Regular cardiac myocyte (primary cell): ENCODE measurements at places on chromosomes 2 and 18. TPM values are rescaled to one million over a fixed set of nuclear protein-coding genes. Genes with fewer than 3 reads are reported as not detected.

CHRNG gene
- total RNA-seq: not detected in 2 replicates

CCDC74B gene
- total RNA-seq: 1.5 and 2.3 TPM in 2 replicates

GLI2 gene
- 2.0 and 9.8 TPM in 2 replicates for total RNA-seq

PXDN gene
- 204 TPM in 2 replicates for total RNA-seq

CD8B2 gene
- not detected in 2 replicates for total RNA-seq

MOB4 gene
- total RNA-seq: 36.1 and 45.1 TPM in 2 replicates

HSPE1 gene
- total RNA-seq: 132 and 357 TPM in 2 replicates

MC4R gene
- total RNA-seq: under 0.01 TPM in 1 of 2 replicates, not detected in the other

CERKL gene
- total RNA-seq: under 0.01 TPM in 2 replicates

GPR148 gene
- total RNA-seq: not detected in 2 replicates

HOXD4 gene
- 0.56 TPM in 1 of 2 replicates, not detected in the other for total RNA-seq

QPCT gene
- total RNA-seq: 3.8 and 35.0 TPM in 2 replicates

UPP2 gene
- total RNA-seq: 0.28 TPM in 1 of 2 replicates, not detected in the other

AGXT gene
- total RNA-seq: not detected in 2 replicates

FZD7 gene
- total RNA-seq: 10.7 and 45.1 TPM in 2 replicates

PLB1 gene
- total RNA-seq: 0.96 and 1.4 TPM in 2 replicates

KCNG2 gene
- total RNA-seq: 0.19 and 1.1 TPM in 2 replicates

PSMD1 gene
- 120 and 187 TPM in 2 replicates for total RNA-seq

DTNA gene
- 14.8 and 31.3 TPM in 2 replicates for total RNA-seq

GPR45 gene
- total RNA-seq: not detected in 2 replicates

SERPINB10 gene
- not detected in 2 replicates for total RNA-seq

TTC27 gene
- total RNA-seq: 29.9 and 39.7 TPM in 2 replicates

SEC11C gene
- total RNA-seq: 30.5 and 32.1 TPM in 2 replicates

AOX1 gene
- 54.4 and 96.4 TPM in 2 replicates for total RNA-seq

NYAP2 gene
- not detected in 2 replicates for total RNA-seq

TMEM200C gene
- under 0.01 and 0.19 TPM in 2 replicates for total RNA-seq

RMDN2 gene
- 6.3 and 12.4 TPM in 2 replicates for total RNA-seq

SERPINB3 gene
- not detected in 2 replicates for total RNA-seq

PROKR1 gene
- total RNA-seq: not detected in 2 replicates

SIX3 gene
- total RNA-seq: not detected in 2 replicates

LYG2 gene
- total RNA-seq: not detected in 2 replicates

C2orf66 gene
- under 0.01 TPM in 1 of 2 replicates, not detected in the other for total RNA-seq

WNT6 gene
- not detected in 2 replicates for total RNA-seq

CCT4 gene
- total RNA-seq: 167 and 269 TPM in 2 replicates

SERPINB5 gene
- under 0.01 TPM in 2 replicates for total RNA-seq

PDE6D gene
- 19.4 and 26.1 TPM in 2 replicates for total RNA-seq

MYO3B gene
- under 0.01 and 0.28 TPM in 2 replicates for total RNA-seq

CRYGC gene
- not detected in 2 replicates for total RNA-seq

DNAH6 gene
- total RNA-seq: under 0.01 TPM in 2 replicates

APCDD1 gene
- total RNA-seq: 0.19 TPM in 1 of 2 replicates, not detected in the other

PKDCC gene
- total RNA-seq: 25.1 and 64.5 TPM in 2 replicates

APLF gene
- total RNA-seq: 3.5 and 13.2 TPM in 2 replicates

IMPACT gene
- total RNA-seq: 28.2 and 36.4 TPM in 2 replicates

LYPD6B gene
- 0.56 and 2.7 TPM in 2 replicates for total RNA-seq
